Amygdala (tissue), 56 donors: ENCODE measurements at places on chromosomes 7 and 10.

GRCh38 chr7:80770061-80770460 lies 131.6 kb downstream of the CD36 start:
- DNase-seq, result no peak

DNA sequence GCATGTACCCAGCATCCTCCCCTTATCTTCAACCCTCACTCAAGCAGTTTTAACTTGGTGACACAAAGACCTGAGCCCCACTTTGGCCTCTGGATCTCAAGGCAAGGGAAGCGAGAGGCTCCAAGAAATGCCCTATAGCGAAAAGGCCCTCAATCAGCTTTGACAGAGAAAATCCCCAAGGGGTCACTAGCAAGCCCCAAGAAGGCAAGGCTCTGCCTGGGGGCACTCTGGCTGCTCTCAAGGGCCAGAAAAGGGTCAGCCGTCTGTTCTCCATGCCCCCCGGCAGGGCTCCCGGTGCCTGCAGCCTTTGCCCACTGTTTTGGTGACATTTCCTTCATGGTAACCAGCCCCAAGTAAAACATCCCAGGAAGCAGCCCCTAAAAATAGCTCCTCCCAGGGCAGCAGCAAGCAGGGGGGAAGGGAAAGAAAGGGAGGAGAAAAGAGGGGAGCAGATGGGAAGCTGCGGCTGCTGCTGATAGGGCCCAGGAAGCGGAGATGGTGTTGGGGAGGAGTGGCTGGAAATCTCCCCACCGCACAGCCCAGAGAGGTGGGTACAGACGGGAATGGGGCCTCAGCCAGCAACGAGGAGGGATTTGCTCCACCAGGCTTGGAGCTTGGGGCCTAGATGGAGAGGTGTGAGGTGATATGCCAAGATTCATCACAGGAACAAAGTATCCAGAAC lies 7.1 kb downstream of the CAMK2G start:
- no peak for DNase-seq

DNA sequence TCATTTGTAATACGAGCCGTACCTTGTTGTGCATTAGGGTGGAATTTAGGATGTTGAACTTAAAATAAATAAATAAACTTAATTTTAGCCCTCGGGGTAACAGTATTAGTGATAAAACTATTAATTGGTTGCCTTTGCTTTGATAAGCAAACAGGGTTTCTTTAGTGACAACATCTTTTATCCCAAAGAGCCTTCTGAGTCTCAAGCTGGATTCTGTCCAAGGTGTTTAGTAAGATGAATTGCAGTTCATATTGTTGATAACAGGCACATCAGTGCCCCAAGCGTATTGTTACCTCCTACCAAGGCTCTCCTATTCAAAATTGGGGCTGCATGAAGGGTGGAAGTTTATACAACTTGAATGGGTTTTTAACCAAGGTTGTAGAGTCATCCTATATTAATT lies 144.4 kb upstream of the CELF2 start:
- no peak for DNase-seq

DNA sequence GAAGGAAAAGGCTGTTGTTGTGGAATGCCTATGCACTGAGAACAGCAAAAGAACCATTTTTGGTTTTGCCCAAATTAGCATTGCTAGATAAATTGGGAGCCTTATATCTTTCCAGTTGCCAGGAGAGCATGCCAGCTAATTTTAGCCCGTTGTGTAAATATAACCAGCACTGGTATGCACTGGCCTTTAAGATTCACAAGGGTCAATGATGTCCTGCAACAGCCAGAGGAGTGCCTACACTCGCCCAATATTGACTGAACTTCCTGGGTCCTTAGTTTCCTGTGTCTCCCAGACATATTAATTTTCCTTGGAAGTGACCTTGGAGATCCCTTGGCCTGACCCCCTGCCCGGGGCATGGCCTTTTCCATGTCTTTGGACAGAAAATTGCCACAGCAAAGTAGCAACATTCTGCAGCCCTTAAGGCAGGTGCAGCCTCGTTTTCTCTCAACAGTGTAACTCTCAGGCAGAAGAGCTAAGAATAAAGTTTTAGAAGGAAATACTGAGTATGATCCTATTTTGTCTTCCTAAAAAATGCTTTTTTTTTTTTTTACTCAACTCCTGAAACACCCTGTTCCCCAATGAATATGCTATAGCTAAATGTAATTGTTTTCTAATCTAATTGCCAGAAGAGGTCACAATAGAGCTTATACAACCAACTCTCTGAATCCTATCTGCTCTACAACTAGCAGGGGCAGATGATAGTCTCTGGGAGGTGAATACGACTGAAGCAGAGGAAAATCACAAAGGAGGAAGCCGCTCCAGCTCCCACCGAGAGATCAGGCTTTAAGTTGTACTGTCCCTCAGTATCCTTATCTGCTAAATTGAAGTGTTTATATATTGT lies 131.9 kb upstream of the PCGF5 start:
- DNase-seq, result no peak

DNA sequence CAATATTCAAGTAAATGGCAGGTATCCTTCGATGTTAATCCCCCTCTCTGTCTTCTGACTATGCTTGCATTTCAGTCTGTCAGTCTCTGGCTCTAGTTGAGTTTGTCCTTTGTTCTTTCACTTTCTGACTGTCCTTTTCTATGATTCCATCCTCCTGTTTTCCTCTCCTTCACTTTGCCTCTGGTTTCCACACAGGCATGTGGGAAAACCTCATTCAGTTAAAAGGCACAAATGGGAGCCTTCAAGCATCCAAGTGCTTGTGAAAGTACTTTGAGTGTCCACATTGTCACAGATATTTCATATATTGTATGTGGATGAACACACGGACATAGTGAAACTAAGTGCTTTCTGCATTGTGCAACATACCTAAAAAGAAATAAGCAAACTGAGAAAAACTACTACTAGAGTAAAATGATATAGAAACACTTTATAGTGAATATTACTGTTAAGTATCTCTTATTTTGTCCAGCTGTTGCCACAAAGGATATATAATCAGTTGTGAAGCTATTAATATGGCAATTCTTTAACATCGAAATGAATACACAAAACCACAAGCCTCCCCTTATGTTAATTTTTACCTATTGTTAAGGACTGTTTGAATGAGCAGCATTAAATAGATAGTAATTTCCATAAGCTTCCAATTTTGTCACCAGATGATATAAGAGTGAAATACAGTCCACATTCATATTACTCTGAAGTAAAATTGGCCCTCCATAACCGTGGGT lies 71.7 kb downstream of the NRBF2 start:
- no peak for DNase-seq

DNA sequence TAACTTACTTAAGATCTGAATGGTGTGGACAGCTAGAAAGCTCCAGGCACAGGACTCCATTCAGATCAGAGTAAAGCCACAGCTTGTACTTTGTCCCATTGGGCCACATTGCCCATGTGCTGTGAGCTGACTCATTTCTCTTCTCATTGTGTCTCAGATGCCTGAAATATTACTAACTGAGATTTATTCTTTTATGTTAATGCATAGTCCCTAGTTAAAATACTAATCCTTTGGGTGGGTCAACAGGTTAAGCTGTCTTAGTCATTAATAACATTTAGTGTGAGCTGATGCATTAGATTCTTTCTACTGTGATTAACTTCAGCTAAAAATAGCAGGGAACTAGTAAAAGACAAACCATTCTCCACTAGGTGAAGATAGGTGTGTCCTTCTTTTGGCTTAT lies 104.7 kb upstream of the ARMC3 start:
- no peak for DNase-seq

DNA sequence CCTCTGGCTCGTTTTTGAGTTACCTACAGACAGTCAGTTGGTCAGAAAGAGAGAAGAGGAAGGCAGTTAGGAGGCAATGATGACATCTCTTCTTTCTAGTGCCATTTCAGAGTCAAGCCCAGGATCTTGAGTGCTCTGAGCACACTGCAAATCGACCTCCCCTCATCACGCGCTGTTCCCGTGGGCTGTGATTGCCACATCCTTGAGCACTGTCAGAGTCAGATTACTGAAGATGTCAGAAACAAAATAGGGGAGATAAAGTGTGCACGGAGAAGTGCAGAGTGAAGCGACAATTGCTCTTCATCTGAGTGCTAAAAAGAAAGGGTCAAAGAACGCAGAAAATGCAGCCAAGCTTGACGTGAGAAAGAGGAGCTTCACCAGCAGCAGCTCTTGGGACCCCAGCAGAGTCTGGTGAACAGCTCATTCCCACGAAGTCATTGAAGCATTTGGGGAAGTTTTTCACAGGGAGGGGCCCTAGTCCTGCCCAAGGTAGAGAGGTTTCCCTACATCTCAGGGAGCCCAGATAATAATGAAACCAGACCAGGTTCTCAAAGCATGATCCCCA lies 661.7 kb upstream of the AUTS2 start:
- DNase-seq, result no peak

- no peak for DNase-seq
Measured at GRCh38 chr7:39417642-39418041, 148.6 kb upstream of the YAE1 start.

- DNase-seq, result no peak
Measured at GRCh38 chr10:93701866-93702209, 554 bp downstream of the FRA10AC1 start.

DNA sequence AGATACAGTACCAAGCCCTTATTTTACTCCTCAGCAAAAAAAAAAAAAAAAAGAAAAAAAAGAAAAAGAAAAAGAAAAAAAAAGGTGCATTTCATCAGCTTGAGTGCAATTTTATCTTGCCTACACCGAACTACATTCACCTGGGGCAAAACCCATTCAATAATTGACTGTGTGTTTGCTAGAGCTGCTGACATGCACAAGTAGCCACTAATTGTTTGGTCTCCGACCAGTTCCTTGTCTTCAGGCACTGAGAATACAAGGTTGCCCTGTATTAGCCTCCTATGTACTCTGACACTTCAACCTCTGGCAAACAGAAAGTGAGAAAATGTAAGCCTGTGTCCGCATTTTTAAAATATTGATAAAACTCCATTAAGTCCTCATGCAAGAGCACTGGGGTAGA lies 1579.4 kb upstream of the LRRTM3 start:
- no peak for DNase-seq

- no peak for DNase-seq
Measured at GRCh38 chr10:103504181-103504783, 10.8 kb downstream of the NEURL1 start.
